ENCODE measurements at places on chromosomes 3 and 15. TPM values are rescaled to one million over a fixed set of nuclear protein-coding genes. Genes with fewer than 3 reads are reported as not detected.

- no peak for DNase-seq
Observed at GRCh38 chr15:97955529-97955928, 5.0 kb upstream of the ARRDC4 start.

- DNase-seq: no peak
Observed at GRCh38 chr3:158820521-158820920, 18.7 kb downstream of the MFSD1 start.

- no peak for DNase-seq
Observed at GRCh38 chr15:72195101-72195511, 2.5 kb downstream of the GRAMD2A start.

DNA sequence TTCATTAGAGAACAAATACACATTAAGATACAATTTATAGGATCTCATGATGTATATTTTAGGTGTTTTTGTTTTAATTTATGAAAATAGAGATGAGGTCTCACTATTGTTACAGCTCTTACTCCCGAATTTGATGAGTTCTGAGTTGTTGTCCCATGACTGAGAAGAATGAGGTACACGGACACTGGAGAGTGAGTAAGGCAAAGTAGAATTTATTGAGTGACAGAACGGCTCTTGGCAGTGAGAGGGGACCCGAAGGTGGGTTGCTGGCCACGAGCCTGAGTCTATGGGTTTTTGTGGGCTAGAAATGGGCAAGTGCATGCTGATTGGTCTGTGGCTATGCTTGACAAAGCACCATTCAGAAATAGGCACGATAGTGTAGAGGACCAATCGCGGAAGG lies 3.1 kb upstream of the RNF168 start:
- no peak for DNase-seq

- no peak for DNase-seq
Observed at GRCh38 chr15:68309024-68309423, 31.5 kb downstream of the FEM1B start.

GRCh38 chr3:195114786-195115599 lies 156.0 kb downstream of the XXYLT1 start:
- DNase-seq: no peak

- DNase-seq: no peak
Observed at GRCh38 chr15:66484539-66485112, 12.9 kb downstream of the SNAPC5 start.

DNA sequence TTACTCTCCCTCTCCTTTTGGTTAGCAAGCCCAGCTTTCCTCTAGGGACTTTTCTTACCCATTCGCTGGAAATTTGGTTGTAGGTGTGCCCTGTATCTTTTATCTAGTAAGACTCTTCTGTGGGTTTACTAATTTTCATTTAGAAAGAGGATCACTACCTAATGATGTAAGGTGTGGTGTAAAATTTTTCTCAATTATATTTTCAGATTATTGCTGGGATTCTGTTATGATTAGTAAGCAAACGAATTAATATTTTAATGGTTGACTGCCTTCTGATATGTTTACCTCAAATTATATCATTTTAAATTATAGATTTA lies 28.5 kb downstream of the PLCL2 start:
- no peak for DNase-seq

- DNase-seq: no peak
Observed at GRCh38 chr3:185784317-185784716, 40.5 kb downstream of the IGF2BP2 start.

- DNase-seq: peak; percentile 89
Observed at GRCh38 chr3:187450431-187451190, 82.4 kb downstream of the RTP4 start.

DNA sequence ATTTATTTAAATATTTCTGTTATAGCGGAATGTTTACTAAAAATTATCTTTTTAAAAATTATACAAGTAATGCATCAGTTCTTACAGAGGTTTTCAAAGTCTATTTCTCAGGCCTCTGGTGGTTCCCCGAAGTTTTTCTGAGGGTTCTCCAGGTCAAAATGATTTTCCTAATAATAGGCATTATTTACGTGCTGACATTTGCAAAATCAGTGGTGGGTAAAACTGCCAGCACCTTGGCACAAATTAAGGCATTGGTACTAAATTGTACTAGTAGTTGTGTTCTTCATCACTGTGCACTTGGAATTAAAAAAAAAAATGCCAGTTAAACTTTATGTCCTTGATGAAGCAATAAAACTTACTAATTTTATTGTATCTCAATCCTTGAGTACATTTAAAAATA lies 9.5 kb downstream of the PIAS1 start:
- DNase-seq: no peak

- DNase-seq: no peak
Observed at GRCh38 chr3:151367448-151367847, 17.1 kb downstream of the P2RY12 start.

The ABI3BP gene
- 0.58 TPM for total RNA-seq

The FBXW12 gene
- not detected for total RNA-seq

The LRRC31 gene
- not detected for total RNA-seq

The AHSG gene
- total RNA-seq: not detected

The CLPX gene
- 46.2 TPM for total RNA-seq

The A4GNT gene
- not detected for total RNA-seq

Measured in SK-MEL-5 (cell line).